ENCODE measurements at places on chromosomes 16 and 17.

DNA sequence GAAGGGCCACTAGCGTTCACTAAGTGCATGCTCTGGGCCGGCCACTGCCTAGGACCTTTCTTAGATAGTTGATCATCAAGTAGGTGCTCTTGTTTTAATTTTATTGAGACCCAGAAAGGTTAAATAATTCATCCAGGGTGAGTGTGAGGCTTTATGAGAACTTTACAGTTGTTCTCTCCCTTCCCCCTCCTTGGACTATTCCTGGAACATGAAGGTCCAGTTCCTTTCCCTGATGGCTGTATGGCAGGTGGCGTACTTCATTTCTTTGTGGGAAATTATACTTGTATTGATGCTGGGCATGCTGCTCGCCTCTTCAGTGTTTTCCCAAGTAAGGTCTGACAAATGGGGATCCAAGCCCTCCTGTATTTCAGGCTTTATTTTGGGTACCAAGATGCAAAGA is 8.5 kb downstream of the SGF29 start:
- DNase-seq: no peak

GRCh38 chr17:8162997-8163977 is 539 bp upstream of the VAMP2 start:
- DNase-seq: peak; percentile 80

GRCh38 chr16:57013229-57013628 is 23.9 kb downstream of the NLRC5 start:
- DNase-seq: no peak

- DNase-seq: no peak
Observed at GRCh38 chr17:13272296-13272695, 254.5 kb upstream of the ELAC2 start.

DNA sequence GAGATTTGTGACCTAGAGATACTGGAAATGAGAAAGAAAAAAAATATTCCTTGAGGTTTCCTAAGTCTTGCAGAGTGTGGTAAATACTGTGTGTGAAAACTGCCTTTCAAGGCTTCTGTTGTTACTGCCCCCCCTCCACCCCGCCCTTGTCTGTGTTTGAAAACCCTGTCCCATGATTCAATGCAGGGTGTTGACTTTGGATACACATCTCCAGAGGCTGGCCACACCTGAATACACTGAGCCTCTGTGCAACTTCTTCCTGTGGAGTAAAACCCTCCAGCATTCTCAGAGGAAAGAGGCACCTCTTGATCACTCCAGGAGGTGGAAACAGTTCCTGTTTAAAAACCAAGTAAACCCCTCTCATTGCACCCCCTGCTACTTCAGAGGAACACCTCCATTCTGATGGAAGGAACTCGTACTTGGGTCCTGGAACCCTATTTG is 123.0 kb upstream of the CACNG5 start:
- no peak for DNase-seq

DNA sequence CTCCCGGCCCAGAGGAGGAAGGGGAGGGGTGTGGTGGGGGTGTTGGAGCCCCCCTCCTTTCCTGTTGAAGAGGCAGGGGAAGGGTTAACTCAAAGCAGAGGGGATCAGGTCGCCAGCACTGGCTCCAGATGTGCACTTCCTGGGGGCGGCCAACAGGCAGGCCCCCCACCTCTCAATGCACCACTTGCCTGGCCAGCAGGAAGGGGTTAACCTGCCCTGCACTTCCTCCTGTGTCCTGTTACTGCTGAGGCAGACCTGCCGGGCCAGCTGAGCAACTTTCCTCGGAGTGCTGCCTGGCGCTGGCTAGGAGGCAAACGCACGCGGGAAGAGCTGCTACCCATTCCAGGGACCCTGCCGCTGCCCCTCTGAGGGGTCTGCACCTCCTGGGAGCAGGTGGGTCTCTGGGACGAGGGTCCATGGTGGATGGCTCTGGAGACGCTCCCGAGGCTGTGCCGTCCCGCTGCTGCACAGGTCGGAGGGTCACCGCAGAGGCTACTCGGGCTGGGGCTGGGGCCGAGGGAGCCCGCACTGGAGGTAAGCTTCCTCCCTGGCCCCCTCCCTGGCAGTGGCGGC is at the start of gene EPN3:
TSS of gene EPN3 (plus strand) at position 284 of the 573 bp plus-strand sequence. CDS start 3,822 bp downstream, outside the sequence.
- DNase-seq: no peak

- DNase-seq: peak; percentile 70
Observed at GRCh38 chr16:920717-921116, 50.1 kb downstream of the LMF1 start.

DNA sequence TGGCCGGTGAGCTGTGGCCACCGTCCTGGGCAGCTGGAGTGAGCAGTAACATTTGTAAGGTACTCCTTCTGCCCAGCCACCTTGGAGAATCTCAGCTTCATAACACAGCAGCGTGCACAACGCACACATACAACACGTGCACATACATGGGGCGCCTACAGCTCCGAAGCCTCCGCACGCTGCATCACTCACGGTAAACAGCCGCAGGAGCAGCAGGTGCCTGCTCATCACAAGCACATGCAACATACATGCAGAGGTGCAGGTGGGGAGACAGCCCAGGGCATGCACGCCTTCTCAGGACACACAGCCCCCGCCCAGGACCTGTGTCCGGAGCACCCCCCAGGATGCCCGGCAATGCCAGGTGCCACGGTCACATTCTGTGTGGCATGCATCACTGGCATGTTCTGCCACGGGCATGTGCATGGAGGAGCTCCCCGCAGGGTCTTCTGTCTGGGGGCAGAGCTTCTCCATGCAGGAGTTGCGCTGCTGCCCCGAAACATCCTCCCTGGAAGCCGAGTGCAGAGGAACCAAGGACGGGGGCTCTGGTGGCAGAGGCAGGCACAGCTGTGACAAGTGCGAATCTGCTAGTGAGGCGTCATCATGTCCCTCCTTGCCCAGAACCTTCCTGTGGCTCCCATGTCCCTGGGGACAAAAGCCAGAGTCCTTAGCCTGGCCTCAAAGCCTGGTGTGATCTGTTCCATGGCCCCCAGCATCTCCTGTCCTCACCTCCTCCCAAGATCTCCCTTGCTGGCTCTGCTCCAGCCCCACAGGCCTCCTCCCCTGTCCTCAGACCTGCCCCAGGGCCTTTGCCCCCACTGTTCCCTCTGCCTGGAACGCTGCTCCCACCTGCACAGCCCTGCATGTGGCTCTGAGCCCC is 184.0 kb upstream of the GSE1 start:
- no peak for DNase-seq

- DNase-seq: no peak
Observed at GRCh38 chr17:35972066-35972465, 9.2 kb downstream of the CCL16 start.

DNA sequence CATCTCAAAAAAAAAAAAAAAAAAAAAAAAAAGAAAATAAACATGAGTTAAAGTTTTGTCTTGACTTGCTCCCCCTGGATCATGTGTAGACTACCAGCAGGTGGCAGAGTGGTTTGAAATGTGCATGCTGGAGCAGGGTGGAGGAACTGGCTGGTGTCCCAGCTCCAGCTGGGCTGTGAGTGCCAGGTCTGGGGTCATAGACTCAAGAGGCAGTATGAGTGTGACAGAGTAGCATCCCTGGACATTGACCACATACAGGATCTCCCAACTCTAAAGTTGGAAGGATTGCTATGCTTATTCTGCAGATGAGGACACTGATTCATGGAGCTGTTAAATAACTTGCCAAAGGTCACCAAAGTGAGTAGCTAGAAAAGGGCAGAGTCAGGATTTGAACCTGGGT is 198.0 kb upstream of the MPHOSPH6 start:
- DNase-seq: peak; percentile 43

DNA sequence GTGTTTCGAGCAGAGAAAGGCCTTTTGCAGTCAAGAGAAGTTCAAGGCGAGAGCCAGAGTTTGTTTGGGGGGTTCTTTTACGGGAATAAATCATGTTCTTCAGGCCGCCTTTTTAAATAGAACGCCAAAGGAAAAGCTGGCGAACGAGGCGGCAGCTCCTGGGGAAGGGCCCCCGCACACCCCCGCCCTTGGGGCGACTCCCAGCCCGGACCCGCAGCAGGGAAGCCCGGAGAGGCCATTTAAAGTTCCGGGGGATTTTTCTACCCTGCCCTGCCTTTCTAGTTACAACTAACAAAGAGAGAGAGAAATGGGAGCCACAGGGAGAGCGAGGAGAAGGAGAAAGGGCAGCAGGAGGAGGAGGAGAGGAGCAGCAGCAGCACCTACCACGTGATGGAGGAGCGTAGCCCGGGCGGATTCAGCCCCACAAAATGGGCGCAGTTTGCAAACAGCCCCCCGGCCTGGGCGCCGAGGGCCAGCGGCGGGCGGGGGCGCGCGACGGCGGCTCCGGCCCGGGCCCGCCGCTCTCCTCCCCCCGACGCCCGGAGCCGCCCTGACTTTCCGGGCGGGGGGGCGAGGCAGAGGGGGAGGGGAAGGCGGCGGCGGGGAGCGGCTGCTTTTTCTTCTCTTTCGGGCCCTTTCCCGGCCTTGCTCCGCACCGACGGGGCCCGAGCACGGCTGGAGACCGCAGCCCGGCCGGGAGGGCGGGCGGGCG is 634 bp downstream of the KANSL1 start:
- DNase-seq: peak; percentile 92

GRCh38 chr17:77099997-77100396 is 40.8 kb upstream of the SEC14L1 start:
- no peak for DNase-seq

- no peak for DNase-seq
Observed at GRCh38 chr16:14502932-14503741, 126.9 kb downstream of the PARN start.

DNA sequence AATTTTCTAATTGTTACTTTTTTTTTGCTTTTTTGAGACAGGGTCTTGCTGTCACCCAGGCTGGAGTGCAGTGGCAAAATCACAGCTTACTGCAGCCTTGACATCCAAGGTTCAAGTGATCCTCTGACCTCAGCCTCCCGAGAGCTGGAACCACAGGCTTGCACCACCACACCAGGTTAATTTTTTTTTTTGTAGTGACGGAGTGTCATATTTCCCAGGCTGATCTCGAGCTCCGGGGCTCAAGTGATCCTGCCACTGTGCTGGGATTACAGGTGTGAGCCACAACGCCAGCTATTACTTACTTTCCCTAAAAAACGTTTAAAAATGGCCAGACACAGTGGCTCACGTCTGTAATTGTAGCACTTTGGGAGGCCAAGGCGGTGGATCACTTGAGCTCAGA is 6.6 kb downstream of the NPLOC4 start:
- DNase-seq: no peak

DNA sequence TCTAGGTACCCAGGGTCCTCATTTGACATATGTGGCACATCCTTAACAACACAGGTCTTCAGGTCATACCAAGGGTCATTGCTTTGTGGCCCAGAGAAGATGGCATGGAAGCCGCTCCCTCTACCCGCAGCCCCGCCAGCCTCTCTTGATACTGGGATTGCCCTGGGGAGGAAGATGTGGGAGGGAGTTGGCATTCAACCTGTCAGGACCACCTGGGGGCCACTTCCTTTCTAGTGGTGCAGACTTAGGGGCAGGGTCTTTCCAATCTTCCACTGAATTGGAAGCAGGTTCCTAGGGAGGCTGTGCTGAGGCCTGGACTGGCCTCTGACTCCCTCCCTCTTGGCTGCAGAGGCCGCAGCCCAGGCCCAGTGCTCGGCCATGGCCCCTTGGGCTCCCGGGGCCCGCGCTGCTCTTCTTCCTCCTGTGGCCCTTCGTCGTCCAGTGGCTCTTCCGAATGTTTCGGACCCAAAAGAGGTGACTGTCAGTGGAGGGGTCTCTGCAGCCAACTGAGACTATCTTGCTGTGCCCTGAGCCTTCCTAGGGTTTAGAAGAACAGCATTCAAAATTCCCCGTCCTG is 5.1 kb upstream of the HEXIM1 start:
- DNase-seq: no peak

DNA sequence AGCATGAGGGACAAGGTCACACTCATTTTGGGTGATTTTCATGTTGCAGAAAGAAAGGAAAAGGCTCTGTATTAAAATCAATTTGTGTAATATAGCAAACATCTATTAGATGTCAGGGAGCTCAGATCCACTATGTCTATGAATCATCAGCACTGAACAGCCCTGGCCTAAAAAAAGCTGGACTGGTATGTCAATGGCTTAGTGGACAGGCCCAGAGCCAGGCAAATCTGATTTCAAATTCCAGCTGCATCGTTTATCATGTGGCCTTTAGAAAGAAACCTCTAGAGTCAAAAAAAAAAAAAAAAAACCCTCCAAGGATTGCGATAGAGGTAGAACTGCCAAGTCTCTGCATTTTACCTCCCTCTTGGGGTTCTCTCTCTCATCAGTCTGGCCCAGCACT is 5.4 kb downstream of the GAS7 start:
- no peak for DNase-seq

DNA sequence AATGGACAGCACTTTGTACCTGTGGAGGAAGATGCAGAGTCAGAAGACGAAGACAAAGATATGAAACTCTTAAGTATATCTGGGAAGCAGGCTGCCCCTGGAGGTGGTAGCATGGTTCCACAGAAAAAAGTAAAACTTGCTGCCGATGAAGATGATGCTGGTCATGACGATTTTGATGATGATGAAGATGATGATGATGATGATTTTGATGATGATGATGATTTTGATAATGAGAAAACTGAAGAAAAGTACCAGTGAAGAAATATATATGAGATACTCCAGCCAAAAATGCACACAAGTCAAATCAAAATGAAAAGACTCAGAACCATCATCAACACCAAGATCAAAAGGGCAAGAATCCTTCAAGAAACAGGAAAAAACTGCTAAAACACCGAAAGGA is 268.5 kb upstream of the EEF2KMT start:
- no peak for DNase-seq

- no peak for DNase-seq
Observed at GRCh38 chr16:22355487-22355908, 18.9 kb downstream of the CDR2 start.

DNA sequence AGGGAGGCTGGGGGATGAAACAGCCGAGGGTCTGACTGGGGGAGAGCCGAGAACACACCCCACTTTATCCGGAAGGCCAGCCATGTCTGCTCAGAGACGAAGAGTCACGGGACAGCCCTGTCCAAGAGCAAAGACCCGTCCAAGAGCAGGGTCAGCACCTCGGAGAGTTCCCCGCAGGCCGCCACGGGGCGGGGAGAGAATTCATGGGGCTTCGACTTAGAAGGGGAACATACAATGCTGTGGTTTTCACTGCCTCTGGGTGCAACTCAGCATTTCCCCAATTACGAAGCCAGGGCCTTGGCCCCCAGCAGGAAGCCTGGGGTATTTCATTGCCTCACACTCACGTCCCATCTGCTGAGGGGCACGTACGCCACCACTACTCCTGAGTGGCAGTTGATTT is 59.3 kb downstream of the JPH3 start:
- no peak for DNase-seq

DNA sequence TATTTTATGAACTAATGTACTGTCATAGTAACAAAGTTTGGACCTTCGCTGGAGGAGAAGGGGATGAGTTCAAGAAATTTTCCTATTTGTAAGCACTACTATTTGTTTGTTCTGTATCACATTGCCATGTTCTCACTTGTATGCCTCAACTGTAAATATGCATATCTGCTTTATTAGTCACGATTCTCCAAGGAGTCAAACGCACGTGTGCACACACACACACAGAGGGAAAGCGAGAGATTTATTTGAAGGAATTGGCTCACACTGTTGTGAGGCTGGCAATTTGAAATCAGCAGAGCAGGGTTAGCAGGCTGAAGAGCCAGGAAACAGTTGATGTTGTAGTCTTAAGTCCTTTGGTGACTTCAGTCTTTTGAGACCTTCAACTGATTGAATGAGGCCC is 24.9 kb upstream of the MYH2 start:
- no peak for DNase-seq

All from D341Med (cell line).